Activated CD4-positive, alpha-beta memory T cell treated with anti-CD3 and anti-CD28 coated beads for 36 hours (primary cell): ENCODE measurements at places on chromosomes 4 and X. TPM values are rescaled to one million over a fixed set of nuclear protein-coding genes. Genes with fewer than 3 reads are reported as not detected.

ZDHHC15 gene
- 0.22 TPM for total RNA-seq

VEGFC gene
- not detected for total RNA-seq

FRMPD4 gene
- not detected for total RNA-seq

TRIM61 gene
- 1.0 TPM for total RNA-seq

SLITRK2 gene
- total RNA-seq, result not detected

KDM5C gene
- 86.0 TPM for total RNA-seq

FAM114A1 gene
- total RNA-seq, result 0.65 TPM

BMX gene
- total RNA-seq, result not detected

ADH7 gene
- not detected for total RNA-seq
